CD14-positive monocyte (primary cell): ENCODE measurements at places on chromosomes 4 and X.

DNA sequence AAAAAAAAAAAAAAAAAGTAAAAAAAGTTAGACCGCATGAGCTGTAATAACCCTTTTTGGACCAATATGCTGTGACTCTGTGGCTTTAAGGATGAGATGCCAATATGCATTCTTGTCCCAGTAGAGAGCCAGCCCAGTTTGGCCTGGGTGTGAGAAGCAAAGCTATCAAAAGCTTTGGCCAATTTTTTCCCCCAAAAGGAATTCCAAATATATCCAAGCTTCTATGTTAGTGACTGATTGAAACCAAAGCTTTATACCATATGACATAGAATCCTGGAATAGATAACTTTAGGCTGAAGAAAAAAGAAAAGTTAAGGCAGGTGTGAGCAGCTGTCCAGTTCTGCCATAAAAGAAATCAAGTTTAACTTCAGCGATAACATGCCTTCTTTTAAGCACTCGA is 30.5 kb upstream of the RBPJ start:
- DNase-seq = no peak

- no peak for DNase-seq
Observed at GRCh38 chr4:76513482-76513881, 78.5 kb downstream of the SHROOM3 start.

DNA sequence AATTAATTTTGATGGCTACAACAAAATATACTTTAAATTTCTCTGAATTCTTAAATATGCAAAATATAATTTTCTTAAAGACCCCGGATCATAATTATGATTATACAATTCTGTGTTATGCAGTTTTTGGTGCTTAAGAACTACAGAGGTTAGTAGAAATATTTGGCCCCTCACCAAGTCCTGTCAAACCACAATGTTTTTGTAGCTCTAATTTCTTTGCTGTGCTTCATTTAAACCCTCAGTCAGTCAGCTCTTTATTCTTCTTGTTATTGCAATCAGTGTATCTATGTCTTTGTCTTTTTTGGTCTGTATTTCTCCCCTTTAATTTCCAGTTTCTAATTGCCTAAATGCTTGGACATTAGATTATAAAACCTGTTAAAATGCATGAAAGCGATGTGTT is 186.1 kb downstream of the CAMK2D start:
- no peak for DNase-seq

DNA sequence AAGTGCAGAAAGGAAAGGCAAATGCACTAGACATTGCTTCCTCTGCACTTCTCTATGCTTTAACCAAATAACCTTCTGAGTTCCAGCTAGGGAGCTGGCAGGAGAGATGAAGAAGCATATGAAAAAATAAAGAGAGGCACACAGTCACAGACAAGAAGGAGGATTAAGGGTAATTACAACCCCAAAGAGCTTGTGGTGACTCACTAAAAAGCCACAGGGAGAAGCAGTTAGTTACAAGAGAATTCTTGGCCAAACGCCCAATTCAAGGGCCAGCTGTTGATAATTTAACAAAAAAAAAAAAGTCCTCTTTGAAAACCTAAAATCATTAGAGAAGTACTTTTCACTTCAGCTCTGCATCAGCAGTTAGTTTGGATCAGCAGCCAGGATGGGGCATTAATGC is 478.0 kb downstream of the KCNIP4 start:
- no peak for DNase-seq

DNA sequence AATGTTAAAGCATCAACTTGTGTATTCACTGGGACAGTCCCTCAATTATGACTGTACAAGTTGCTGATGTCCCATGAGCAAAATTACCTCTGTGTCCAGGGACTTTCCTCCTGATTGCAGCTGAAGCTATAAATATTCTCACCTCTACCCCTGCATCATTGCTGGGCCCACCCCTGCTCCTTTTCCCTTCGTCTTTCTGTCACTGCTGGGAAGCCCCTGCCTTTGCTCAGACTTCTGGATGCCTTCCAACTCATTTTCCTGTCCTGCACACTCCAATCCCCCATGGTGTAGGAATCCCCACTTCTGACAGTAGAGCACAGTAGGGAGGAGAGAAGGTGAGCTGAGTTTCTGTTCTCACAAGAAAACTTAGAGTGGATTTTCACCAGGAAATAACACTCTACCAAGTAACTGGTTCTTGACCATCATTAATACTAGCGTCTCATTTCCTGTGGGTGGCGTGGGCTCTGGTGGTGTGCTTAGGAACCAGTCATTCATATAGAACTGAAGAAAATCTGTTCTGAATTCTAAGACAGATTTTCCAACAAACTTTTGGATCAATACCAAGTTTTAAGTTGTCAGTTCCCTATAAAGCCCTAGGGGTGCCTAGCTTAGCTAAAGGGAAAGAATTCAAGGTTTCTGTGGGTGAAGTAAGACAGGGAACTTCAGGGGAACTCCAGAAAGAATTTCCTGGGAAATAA is 136.2 kb upstream of the MED14 start:
- DNase-seq = no peak

- no peak for DNase-seq
Observed at GRCh38 chr4:18405054-18405453, 383.5 kb upstream of the LCORL start.

- DNase-seq = no peak
Observed at GRCh38 chrX:74800062-74800461, 125.2 kb downstream of the NEXMIF start.

GRCh38 chrX:85698921-85699320 is 319.5 kb upstream of the POF1B start:
- DNase-seq = no peak

DNA sequence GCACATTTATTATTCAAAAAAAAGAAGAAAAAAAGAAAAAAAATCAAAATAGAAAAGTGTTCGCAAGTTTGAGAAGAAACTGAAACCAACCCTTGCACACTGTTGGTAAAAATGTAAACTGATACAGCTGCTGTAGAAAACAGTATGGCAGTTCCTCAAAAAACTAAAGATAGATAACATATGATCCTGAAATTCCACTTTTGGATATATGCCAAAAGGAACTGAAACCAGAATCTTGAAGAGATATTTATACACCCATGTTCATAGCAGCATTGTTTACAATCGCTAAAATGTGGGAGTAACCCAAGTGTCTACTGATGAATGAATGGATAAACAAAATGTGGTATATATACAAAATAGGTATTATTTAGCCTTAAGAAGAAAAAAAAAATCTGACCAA is 155.4 kb downstream of the TBCK start:
- no peak for DNase-seq

DNA sequence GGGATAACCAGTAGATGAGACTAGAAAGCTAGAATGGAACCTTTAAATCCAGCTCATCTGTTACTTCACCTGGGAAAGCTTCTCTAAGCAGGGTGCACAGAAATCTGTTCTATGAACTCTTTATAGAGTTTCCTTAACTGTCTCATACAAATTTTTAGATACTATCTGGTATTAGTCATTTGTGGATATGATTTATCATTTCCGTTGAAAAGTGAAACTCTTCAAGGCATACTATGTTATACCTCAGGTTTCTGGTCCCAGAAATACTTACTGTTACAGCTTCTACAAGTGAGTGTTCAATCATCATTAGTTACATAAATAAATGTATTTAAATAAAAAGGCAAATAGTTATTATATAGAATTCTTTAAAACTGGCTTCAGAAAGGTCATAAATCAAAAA is 298.3 kb upstream of the AGA start:
- no peak for DNase-seq

- DNase-seq = no peak
Observed at GRCh38 chr4:102036619-102037376, 246.3 kb downstream of the BANK1 start.

- no peak for DNase-seq
Observed at GRCh38 chr4:128675083-128675482, 134.4 kb upstream of the JADE1 start.

DNA sequence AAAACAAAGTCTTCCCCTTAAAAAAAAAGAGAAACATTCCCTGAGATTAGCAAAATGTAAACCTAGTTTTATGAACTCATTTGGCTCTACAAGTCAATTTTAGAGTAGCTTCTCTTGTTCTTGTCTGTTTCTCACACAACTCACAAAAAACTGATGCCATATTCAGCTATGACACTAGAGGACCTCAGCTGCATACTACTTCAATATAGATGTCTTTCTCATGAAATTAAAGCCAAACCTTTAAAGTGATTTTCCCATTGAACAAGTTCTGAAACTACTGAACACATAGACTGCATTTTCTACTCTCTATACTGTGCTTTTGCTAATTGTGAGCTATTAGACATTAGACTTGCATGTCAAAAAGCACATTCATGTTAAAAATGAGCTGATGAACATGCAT is 49.8 kb downstream of the TBCK start:
- DNase-seq = no peak

DNA sequence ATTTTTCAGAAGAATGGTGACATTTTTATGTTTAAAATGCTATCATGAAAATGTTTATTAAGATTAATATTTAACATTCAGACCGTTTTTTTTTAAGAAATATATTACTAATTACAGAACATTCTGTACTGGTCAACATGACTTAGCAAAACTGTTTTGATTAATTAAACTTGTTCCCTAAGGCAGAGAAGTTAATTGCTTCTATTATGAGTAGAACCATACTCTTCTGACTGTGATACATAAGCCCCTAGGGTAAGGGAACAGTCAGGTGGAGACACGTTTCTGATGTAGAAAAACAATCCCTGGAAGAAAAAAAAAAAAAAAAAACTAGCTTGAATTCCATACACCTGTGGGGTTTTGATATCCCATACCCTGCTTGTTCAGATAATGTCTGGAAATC is 97.4 kb downstream of the GPM6A start:
- DNase-seq = no peak

- no peak for DNase-seq
Observed at GRCh38 chrX:70525733-70526132, 81.1 kb downstream of the DLG3 start.

- DNase-seq = no peak
Observed at GRCh38 chr4:95267081-95267480, 281.7 kb downstream of the UNC5C start.

DNA sequence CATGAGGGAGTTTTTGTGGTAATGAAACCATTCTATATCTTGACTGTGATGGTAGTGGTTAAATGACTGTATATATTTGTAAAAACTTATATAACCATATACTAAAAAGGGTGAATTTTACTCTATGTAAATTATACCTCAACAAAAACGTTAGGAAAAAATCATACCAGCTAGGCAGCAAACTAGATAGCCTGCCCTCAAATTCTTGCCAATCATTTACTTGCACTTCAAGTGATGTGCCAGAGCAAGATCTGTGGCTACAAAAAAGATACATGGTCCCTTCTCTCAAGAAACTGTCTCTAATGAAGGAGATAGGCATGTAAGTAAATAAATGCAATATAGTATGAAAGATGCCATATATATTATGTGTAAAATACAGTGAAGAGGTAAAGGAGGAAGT is 10.0 kb upstream of the RNF128 start:
- DNase-seq = no peak

GRCh38 chr4:122635205-122635604 is 14.3 kb upstream of the IL21 start:
- DNase-seq = no peak

DNA sequence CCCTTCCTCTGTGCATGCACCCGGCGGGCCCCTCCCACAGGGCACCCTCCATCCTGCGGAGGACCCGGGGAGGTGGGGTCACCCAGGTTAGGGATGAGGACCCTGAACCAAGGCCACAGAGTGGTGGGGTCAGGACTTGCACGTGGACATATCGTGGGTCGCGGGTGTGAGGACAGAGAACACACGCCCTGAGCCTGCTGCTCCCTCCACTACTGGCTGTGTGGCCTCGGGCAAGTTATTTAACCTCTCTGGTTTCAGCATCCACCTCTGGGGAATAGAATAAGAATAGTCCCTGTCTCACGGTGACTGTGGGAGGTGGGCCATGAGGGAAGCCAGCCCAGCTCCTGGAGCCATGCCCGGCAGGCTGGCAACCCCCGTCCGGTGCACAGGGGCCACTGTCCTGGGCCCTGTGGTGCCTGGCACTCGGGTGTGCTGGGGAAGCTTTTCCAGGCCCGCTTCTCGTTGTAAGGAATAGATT is 5.1 kb downstream of the PSAPL1 start:
- DNase-seq = no peak

GRCh38 chr4:82954212-82954611 is 53.7 kb downstream of the THAP9 start:
- no peak for DNase-seq

DNA sequence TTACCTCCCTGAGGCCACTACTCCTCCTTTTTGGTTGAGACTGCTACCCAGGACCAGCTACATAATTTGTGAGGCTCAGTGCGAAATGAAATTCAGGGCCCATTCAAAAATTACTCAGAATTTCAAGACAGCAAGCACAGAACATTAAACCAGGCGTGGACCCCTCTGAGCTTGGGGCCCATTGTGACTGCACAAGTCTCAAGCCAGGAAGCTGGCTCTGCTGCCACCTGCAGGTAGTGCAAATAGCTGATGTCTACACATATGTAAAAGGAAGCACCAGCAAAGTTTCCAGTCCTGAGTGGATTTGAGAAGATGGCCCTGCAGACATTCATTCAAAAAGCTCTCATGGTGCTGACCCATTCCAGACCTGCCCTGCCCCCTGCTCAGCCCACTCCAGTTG is 213.4 kb upstream of the LNX1 start:
- DNase-seq = peak; percentile 21

DNA sequence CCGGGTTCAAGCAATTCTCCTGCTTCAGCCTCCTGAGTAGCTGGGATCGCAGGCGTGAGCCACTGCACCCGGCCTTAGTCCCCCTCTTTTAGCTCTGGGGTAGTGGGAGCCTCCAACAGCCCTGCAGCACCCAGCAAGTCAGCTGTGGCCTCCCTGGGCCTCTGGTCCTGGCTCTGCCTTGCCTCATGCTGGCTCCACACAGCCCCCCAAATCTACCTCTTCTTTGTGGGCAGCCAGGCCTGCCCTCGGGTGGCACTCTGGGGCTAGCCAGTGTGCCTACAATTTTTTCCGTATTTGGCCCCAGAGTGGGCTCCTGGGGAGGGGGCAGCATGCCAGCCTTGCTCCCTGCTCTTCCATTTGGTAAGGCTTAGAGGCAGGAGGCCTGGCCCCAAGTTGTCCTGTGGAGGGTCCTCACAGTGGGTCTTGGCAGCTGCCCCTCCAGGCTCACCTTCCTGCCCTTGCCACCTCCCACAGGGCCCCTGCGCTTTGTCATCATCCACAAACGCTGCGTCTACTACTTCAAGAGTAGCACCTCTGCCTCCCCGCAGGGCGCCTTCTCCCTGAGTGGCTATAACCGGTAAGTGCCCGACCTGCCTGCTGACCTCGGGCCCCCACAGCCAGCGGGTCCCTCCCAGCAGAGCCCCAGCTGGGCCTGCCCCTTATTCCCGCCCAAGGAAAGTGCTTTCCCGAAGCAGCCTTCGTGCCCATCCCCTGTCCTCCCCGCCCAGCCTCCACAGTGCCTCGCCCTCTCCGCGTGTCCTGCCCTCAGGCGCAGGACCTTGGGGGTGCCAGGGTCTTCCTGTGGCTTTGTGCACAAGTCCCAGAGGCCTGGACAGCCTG is 21.0 kb upstream of the ADD1 start:
- DNase-seq = no peak

- no peak for DNase-seq
Observed at GRCh38 chrX:104929324-104929723, 291.2 kb downstream of the TEX13A start.

DNA sequence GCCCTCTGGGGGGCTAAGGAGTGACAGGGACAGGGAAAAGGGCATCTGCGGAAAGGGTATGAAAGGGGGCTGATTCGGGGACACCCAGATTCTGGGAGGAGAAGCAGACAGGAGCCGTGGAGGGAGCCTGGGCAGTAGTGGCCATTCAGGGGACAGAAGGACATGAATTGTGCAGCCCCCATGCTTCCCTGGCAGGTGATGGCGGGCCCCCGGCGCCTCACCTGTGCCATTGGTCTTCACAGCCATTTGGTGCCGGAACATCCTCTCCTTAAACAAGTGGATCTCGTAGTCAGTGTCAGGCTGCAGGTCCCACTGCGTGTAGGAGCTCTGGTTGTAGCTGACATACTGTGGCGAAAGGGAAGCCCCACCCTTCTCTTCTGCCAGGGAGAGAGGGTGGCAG is 21.9 kb downstream of the L1CAM start:
- no peak for DNase-seq
